NCI-H1105 treated with DMSO at 0.1 percent for 48 hours (cell line): ENCODE measurements at places on chromosomes 3 and 15.

DNA sequence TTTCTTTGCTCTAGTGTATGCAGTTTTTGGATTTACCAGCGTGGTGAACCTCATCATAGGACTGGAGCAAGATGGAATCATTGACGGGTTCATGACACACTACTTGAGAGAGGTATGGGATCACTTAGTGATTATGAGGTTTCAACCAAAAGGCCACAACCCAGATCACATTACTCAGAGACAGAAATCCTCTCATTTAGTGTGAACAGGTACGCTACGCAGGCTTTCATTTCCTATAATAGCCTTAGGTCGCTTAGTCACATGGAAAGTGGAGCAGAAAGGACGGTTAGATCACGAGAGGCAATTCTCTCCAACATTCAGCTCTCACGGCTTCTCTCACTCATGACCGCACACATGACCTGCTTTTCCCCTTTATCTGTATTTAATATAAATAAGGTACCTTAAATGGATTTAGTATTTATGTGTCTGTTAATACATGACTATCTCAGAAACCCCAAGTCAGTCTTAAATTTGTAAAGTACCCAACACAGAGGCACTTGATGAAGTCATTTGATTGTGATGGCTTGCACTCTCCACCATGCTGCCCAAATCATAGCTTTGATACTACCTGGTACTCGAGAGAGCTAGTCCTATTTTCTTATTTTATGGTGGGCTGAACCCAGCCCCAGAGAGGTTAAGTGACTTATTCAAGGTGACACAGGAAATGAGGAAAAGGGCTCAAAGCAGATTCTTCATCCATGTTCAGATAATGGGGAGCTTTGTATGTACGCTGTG, 8.6 kb downstream of the TM6SF1 start:
- DNase-seq: no peak

DNA sequence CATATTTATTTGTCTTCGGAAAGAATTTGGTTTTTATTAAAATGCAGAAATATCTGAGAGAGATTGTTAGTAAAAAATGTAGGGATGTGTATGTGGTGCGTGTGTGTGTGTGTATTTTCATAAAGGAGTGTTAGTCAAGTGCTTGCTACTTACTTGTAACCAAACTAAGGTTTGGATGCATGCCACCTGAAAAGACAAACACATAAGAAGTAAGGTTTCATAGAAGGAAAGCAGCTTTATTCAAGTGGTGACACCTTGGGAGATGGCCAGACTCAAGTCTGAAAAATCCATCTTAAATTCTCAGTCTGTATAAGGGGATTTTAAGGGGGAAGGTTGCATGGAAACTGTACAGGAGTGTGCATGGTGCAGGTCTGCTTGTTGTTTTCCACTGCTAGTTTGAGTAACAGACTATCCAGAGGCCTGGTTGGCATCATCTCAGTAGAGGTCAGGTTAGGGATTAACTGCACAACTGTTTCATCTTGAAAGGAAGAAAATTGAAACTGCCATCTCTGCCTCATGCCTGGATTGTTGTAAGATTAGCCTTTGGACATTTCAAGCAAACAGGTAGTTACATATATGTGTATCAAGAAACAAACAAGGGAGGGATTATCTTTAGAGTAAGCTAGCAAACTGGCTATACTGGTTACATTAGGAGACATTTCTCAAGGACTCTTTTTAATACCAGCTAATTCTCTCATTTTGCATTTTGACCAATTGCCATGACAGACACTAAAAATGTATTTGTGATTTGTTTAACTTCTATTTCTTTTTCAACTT, 196.7 kb downstream of the EPHA6 start:
- no peak for DNase-seq

GRCh38 chr3:71797455-71797854, 12.5 kb upstream of the PROK2 start:
- DNase-seq: no peak

GRCh38 chr15:66773129-66773873, 71.3 kb downstream of the SMAD6 start:
- DNase-seq: no peak

DNA sequence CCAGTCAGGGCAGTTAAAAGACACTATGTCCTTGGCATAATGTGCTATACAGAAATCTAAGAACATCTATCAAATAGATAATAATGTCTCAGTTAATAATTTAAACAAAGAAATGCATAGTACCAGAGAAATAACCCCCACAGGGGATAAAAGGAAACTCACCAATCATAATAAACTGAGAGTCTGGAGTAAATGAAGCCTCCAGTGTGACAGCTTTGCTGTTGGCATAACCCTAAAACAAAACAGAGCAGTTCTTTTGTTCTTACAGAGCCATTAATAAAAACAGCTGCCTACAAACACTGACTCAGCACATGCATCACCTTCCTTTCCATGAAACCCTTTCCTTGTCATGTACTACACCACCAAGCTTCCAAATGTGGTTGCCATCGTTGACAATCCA, 13.5 kb downstream of the PPM1M start:
- DNase-seq: no peak

- no peak for DNase-seq
These were observed 17.0 kb downstream of the IREB2 start for GRCh38 chr15:78454992-78455391.

DNA sequence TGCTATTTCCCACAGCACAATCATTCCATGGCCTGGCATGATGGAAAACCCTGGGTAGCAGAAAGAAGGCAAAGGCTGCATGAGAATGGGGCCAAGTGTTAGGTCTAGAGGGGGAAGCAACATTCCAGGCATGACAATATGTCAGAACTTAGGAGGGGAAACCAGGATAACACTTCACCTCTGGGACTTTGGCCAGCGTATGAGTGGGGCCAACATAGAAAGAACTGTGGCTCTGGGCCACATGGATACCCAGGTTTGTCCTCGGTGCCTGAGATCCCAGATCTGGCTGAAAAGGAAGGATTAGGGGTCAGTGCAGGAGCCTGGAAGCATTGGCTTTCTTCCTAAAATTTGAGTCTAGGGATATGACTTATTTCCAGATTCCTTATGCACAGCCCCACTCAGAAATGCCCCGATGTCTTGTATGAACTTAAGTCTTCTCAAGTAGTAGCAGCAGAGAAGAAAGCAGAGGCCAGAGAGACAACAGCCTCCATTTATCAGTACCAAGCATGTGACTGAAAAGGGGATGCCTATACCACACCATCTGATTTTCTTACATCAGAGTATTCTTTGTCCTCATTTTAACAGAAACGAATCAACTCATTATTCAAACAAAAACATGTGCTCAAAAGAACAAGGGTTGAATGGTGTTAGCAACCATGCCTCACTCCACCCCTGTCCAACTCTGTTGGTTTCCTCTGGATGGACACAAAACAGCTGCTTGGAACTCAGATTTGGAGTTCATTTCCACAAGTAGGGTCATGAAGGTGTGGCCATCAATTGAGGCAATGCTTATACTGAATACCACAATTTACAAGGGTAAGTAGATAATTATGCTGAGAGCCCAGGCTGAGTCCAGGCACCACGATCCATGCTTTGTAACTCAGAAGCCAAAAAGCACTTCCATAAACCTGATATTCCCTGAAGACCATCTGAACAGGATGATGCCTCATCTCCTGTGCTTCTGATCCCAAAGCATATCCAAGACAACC, 43.7 kb upstream of the NDUFB4 start:
- no peak for DNase-seq

DNA sequence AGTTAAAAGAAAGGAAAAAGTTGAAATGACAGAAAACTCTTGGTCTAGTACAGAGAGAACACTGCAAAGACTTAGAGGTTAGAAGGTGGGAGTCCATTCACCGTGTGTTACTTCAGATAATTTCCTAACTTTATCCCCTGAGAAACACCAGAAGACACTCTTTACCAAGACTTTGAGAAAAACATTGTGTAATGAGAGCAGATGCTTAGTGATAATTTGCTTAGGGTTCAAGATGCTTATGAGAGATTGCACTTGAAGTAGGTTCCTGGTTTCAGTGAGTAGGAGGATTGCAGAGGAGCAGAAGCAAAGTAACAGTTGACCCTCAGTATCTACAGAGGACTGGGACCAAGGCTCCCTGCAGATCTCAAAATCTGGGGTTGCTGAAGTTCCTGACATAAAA, 594.1 kb downstream of the NR2F2 start:
- no peak for DNase-seq

DNA sequence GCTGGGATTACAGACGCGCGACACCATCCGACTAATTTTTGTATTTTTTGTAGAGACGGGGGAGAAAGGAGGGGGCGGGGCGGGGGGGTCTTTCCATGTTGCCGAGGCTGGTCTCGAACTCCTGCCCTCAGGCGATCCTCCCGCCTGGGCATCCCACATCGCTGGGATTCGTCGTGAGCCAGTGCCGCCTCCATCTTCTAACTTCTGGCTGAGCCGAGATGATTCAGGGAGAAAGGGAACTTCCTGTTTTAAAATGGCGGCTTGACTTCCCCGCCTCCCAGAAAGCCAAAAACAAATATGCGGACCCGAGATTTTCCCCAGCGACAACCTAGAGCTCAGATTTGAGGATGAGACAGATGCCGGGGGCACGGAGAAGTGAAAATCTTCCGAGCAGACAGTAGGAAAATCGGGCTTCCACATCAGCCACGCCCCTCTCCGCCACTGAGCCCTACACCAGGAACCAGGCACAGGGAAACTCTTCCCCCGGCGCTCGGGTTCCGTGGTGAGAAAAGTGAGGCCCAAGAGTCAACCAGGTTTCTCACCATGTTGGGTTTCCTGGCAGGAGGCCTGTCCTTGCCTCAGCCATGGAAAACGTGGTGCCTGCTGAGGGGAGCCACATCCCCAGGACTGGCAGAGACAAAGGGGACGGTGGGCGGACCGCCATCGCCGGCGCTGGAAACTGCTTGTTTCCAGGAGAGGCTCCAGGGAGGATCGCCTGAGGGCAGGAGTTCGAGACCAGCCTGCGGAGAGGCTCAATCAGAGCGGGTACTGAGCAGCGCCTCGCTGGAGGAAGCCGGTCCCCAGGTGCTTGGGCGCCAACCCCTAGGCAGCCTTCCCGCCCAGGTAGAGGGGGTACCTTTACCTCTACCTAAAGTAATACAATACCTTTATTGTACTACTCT, 18.7 kb downstream of the CHST14 start:
- no peak for DNase-seq

GRCh38 chr3:194255252-194256039, 95.7 kb downstream of the CPN2 start:
- DNase-seq: no peak

GRCh38 chr15:70426096-70426821, 328.5 kb upstream of the TLE3 start:
- DNase-seq: no peak

DNA sequence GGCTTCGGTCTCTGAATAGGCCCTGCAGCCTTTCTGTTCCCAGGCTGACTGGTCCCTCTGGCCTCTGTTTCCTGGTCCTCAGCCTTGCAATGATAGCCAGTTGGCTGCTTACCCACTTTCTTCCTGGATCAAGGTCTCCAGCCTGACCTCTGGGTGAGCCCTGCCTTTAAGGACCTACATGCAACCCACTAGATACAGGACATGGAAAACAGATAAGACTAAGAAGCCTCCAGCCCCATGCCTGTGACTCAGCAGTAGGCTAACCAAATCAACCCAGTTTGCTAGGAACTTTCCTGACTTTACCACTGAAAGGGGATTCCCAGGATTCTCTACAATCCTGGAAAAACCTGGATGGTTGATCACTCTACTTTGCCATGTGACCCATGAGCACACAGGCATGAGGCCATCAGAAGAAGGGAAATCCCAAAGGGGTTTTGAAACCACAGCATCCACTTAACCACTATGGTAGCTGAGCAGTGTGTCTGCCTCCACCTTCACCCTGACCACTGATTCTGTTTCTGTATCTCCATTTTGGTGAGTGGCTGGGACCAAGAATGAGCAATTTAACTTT, 188.1 kb downstream of the CHST2 start:
- no peak for DNase-seq

DNA sequence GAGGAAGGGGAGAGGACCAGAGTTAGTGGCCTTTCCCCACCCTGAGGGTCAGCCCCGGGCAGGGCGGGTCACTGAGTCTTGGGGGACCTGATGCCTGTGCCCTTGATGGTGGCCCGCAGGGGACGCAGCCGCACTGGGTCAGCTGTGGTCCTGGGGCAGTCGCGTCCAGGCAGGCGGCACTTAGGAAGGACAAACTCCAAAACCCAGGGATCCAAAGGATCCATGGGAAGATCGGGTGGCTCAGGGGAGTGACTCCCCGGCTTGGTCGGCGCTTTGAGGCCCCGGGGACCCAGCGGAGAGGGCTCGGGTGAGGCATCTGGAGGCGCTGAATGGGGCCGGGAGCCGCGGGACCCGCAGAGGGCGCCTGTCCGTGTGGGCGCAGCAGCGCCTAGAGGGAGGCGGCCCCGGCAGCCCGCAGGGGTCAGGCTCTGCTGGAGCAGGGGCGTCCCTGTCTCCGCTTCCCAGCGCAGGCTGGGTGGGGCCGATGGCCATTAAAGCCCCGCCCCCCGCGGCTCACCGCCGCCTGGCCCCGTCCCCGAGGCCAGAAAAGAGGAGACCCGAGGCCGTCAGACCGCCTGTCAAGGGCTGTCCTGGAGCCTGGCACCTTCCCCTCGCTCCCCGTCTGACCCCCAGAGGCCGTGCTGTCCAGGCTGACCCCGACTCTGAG, 17.5 kb downstream of the CIDEC start:
- DNase-seq: no peak

GRCh38 chr3:172202797-172203196, 163.4 kb downstream of the FNDC3B start:
- DNase-seq: no peak

GRCh38 chr3:52310861-52311575, 5.1 kb upstream of the DNAH1 start:
- DNase-seq: no peak

GRCh38 chr15:93047621-93048425, 41.2 kb downstream of the RGMA start:
- no peak for DNase-seq

- no peak for DNase-seq
These were observed 106.3 kb upstream of the ALCAM start for GRCh38 chr3:105260385-105260784.

DNA sequence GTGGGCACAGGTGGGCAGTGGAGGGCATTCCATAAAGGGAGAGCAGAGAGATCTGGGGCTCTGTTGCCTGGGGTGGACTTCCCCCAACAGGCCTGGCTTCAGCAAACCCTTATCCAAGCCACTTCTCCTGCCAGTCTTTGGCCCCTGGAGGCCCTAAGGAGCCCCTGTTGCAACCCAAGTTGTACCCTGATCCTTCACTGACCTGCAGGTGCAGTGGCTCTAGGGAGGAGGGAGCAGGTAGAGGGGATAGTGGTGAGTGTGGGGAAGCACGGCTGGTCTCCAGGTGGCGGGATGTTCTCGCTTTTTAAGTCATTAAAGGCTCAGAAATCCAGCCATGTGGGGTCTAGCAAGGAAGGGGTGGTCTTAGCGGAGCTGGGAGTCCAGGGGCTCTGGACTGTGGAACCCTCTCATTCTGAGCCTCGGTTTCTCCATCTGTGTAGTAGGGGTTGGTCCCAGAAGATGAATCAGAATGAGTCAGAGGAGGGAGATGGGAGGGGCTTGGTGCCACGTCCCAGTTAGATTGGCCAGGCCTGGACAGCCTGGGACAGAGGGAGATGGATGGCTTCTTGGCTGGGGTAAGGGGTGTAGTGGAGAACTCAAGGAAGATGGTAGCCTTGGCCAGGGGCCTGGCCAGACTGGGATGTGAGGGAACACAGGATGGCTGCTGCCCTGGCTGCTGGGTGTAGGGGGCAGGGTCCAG, 2.6 kb downstream of the ZBTB47 start:
- DNase-seq: no peak

- no peak for DNase-seq
These were observed 858 bp downstream of the RBM5 start for GRCh38 chr3:50089609-50089945.

GRCh38 chr3:119608405-119609000, 10.8 kb downstream of the PLA1A start:
- DNase-seq: no peak
